Neuronal stem cell (in vitro differentiated cells): ENCODE measurements at places on chromosomes 3 and 15.
A peak's percentile ranks its signal among the peaks of the same experiment; 100 is the strongest.

GRCh38 chr3:12663401-12663935, 449 bp downstream of the RAF1 start:
- DNase-seq, result no peak

DNA sequence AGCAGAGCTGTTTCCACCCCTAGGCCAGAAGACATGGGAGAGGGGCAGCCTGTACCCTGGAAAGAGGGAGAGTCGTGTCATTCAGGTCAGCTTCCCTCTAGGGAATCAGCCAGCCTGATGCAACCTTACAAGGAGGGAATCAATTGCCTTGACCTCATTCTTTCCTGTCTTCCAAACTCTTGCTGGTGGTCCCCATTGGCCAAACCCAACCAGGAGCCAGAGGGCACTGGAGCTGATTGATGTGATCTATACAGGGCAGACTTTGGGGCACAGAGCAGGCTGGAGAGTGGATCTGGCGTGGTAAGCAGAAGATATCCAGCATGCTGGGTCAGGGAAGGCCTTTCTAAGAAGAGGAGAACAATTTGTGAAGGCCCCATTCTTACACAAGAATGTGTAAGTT, 19.1 kb upstream of the MAGEF1 start:
- no peak for DNase-seq

GRCh38 chr3:100403362-100404249, 2.3 kb downstream of the LNP1 start:
- DNase-seq, result no peak

DNA sequence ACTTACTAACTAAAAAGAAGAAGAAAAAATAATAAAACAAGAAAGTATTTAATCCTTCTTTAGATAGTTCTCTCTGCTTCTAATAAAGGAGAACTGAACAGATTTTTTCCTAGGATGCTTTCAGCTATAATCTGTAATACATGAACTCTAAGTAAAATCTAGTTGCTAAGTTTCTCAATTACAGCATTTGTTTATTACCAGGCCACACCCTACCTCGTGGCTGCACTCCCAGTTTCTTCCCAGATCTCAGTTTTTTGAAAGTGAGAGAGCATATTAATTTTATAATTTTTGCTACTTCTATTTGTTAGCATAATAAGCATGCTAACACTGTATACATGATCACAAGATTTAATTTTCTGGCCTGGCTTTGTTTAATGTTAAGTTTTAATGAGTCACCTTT, 258.3 kb downstream of the IL5RA start:
- DNase-seq, result no peak

DNA sequence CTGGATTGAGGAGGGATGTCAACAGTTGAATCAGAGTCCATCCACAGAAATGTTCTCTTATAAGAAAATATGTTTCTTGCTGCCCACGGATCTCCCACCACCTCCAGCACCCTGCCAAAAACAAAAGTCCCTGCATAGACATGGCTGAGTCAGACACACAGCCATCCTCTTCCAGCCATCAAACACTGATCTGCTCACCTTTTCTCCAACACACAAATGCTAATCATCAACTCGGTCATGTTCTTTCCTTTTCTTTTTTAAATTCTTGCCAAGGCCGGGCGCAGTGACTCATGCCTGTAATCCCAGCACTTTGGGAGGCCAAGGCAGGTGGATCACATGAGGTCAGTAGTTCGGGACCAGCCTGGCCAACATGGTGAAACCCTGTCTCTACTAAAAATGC, 110.7 kb upstream of the IL12A start:
- no peak for DNase-seq

DNA sequence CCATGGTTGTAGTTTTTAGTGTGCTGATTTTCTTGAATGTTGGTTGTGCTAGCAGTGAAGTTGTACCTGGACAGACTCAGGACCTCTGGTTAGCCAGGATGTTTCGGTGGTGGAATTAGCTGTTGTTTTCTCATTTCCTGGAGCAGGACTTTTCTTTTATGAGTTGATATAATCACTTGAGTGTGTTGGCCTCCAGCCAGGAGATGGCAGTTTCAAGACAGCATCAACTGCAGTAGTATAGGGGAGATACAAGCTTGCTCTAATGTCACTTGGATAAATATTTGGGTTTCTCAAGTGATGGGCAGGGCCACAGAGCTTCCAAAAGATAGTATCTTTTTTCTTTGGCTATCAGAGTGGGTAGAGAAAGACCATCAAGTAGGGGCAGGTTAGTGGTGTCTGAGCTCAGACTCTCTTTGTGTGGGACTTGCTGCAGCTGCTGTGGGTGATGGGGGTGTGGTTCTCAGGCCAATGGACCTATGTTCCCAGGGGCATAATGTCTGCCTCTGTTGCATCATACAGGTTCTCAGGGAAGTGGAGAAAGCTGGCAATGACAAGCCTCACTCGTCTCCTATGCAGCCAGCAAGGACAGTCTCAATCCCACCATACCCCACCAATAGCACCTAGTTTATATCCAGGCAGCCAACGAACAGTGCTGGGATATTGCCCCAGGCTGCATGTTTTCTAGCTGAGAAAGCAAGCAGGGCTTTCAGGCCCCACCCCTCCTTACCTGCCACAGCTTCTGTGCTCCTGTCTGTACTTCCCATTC, 14.6 kb upstream of the OR5K2 start:
- DNase-seq, result no peak

GRCh38 chr3:52428151-52429005, 16.5 kb downstream of the SEMA3G start:
- peak; percentile 53 for DNase-seq

DNA sequence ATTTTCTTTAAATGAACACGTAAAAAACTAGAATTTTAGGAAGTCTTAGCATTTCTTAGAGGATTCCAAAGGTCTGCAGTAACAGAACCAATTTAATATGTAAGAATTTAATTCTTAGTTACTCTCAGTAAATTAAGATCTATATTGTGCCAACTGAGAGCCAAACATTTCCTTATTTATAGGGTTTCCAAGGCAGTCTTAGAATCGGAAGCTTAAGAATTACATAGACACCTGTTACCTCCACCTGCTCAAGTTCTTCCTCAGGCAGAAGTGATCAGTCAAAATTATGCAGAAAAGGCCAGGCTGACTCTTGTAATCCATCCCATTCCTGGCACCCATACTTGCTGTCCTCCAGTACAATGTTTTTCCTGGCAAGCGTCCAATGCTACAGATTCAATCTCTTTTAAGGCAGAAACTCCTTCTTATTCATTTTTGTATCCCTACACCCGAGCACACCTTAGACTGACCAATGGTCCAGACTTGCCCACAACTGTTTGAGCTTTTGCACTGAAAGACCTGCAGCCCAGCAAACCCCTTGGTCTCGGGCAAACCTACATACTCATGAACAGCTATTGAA, 64.3 kb downstream of the NCEH1 start:
- DNase-seq, result no peak

DNA sequence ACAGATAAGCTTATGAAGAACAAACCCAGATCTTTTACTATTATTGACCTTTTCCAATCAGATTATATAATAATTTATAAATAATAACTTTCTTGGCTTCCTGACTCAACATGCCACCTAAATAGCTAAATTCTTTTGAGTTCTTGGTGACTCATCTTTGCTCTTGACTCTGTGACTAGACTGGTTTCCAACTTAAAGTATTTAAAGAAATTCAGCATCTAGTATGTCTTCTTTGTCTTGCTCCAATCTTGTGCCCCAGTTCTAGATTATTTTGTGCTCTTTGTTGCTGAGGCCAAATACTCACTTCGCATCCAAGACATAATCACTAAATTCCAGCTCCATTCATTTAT, 483.2 kb upstream of the TBL1XR1 start:
- DNase-seq, result no peak

DNA sequence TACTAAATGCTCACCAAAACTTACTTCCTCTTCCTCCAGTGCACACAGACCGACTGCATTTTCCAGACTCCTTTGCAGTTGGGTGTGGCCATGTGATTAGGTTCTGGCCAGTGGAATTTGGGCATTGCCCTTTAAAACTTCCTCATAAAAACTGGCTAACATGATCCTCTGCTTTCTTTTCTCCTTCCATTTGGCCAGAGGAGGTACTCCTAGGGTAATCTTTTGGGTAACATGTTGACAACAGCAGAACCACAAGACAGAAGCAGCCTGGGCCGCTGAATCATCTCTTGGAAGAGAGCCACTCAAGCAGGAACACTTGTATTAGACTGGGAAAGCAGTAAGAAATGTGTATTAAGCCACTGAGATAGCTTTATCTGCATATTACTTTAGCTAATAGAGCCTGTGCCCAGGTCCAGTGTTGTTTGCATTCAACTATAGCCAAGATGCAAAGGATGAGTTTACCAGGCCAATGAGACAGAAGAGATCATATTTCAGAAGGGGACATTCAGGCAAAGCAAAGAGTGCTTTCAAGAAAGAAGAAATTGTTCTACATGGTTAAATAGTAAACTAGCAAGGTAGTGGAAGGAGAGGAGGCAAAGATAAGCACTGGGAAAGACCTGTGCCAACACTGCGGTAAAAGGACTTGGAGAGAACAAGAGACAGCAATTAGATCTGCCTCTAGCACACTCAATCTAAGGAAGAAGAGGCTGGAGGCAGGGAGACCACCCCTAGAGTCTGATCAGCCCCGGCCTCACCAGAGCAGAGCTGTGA, 79.8 kb downstream of the PLCH1 start:
- DNase-seq, result no peak

GRCh38 chr15:46654993-46655392, 1020.2 kb downstream of the SQOR start:
- DNase-seq, result no peak

DNA sequence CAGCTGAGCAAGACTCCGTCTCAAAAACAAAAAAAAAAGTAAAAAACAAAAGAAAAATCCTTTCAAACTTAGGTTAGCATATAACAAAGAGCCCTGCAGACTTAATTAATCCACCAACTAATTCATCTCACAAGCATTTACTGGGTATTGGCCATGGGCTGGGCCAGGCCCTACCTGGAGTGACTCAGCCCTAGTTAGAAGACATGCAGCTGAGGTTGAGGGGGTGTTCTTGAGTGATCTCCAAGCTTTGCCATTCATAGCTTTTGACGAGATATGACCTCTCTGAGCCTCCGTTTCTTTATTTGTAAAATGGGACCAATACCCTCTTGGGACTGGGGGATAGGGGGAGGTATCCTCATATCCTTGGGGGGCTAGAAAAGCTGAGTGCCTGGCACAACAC, 7.8 kb downstream of the FBXL22 start:
- DNase-seq, result no peak

- no peak for DNase-seq
These were observed 41.8 kb downstream of the CBLB start for GRCh38 chr3:105826778-105827634.

GRCh38 chr3:51379746-51380455, 5.2 kb upstream of the MANF start:
- DNase-seq, result no peak

- no peak for DNase-seq
These were observed 466.2 kb upstream of the ADAMTS9 start for GRCh38 chr3:65153850-65154512.

- no peak for DNase-seq
These were observed 7.1 kb upstream of the LXN start for GRCh38 chr3:158679547-158680000.

DNA sequence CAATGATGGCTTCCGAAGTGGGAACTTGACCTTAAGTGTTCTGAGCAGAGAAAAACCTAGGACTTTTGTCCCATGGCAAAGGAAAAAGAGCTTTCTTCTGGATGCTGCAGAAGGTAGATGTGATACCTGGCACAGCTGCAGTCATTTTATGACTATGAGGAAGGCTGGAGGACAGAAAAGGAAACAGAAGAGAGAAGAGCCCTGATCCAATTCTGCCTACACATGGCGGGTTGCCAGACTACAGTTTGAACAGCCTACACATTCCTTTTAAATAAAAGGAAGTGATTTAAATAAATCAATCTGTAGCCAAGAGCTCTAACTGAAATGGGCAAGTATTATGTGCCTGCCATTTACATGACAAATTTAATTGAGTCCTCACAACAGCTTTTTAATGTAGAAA, 43.6 kb upstream of the CHRNB4 start:
- no peak for DNase-seq

DNA sequence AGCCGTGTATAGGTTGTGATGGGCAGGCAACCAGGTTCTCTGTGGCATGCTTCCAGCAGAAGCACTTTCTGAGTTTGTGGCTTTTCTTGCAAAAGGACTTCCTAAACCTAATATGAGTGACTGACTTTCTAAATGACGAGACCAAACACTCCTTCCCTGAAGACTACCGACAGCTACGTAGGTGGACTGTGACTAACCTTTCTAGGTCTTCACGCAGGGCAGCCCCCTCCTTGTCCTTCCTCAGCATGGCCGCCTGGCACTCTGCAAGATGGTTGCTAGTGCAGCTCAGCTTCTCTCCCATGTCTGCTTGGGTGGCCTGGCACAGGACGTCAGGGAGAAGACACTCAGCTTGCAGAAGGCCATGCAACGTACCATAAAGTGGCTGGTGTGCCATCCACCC, 20.9 kb downstream of the CXCR6 start:
- DNase-seq, result no peak

DNA sequence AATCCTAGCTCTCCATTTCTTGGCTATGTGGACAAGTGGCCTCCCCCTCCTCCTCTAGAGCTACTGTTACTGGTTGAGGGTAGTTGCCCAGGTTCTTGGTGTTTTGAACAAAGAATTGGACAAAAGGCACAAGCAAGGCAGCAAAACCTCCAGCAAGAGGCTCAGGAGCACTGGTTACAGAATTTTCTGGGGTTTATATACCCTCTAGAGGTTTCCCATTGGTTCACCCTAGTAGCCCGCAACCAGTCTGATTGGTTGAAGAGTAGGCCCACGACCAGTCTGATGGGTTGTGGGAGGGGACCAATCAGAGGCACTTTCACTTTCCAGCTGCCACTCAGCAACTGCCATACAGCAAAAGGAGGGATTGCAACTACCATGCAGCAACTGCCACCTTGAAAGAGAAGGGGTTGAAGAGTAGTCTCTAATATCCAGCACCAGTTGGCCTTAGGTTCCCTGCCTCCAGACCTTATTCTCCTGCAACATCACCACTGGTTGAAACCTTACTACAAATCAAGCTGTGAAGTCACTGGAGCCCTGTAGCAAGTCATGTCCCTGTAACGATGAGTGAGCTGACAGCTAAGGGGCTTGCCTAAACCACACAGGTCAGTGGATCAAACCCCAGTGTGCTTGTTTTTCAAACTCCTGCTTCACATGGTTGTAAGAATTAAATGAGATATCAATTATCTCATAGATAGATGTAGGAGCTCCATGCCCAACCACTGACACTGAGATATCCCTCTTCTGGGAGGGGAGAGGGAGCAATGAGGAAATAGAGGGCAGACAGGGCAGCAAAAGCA, 2.9 kb upstream of the C15orf39 start:
- DNase-seq, result no peak

GRCh38 chr3:112011376-112011940, 12.7 kb downstream of the TAGLN3 start:
- no peak for DNase-seq

GRCh38 chr3:146637871-146638270, 32.7 kb upstream of the PLSCR5 start:
- DNase-seq, result no peak

- DNase-seq, result no peak
These were observed 59.1 kb upstream of the NEDD4 start for GRCh38 chr15:56052395-56053045.

GRCh38 chr15:60626051-60626450, 147.1 kb upstream of the ICE2 start:
- no peak for DNase-seq
